LoVo (cell line): ENCODE measurements at places on chromosomes 3 and 15.

GRCh38 chr3:177598097-177598833 is 401.0 kb upstream of the TBL1XR1 start:
- DNase-seq: no peak

- DNase-seq: peak; percentile 5
These were observed 863 bp downstream of the PSMA4 start for GRCh38 chr15:78540871-78541743.

DNA sequence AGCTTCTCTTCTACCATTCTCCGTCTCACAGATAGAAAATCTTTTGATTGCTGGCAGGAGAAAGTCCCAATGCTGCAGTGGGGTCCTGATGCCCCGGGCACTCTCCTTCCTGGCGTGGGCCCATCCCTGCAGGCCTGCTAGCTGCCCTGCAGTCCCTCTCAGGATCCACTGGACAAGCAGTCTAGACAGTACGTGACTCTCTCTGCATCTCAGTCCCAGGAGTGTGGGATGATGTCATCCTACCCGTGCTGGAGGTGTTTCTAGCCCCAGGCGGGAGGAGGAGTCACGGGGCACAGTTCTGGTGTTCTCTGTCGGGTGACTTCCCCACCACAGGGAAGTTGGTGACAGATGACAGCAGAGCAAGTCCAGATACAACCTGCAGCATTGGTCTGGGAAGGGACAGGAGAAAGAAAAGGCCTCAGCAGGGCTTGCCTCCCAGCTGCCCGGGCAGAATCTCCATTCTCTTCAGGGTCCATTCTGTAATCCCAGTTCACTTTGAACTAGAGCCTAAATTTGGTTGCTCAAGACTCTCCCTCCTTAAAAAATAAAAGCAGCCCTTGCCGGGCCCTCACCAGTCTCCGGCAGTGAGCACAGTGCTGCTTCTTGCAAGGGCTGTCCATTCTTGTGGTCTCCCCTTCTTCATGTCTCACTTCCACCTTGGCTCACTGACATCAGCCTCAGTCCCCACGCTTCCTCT is 30.6 kb downstream of the SLC28A1 start:
- DNase-seq: peak; percentile 40

DNA sequence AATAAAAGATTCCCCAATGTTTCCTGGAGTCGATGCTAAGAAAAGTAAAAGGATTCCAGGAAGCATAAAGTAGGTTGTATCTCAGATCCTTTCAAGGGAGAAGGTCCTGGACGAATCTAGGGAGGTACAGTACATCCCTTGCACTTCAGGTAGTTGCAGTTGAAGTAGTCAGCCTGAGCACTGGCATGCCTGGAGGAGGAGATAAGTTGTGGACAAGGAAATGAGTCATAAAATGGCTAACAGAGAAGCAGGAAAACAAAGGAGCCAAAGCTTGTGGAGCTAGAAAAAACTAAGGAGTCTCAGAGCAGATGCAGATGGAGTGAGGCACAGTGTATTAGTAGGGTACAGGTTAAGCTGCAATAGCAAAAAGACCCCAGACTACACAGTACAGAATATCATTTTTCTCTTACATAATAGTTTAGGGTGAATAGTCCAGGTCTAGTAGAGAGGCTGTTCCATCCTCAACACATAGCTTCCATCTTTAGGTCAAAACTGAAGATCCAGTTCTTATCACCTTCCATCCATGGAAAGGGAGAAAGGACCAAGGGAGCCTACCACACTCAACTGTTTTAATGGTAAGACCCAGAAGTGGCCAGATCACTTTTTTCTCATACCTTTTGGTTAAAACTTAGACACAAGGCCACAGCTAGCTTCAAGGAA is 41.3 kb downstream of the COL6A5 start:
- peak; percentile 7 for DNase-seq

DNA sequence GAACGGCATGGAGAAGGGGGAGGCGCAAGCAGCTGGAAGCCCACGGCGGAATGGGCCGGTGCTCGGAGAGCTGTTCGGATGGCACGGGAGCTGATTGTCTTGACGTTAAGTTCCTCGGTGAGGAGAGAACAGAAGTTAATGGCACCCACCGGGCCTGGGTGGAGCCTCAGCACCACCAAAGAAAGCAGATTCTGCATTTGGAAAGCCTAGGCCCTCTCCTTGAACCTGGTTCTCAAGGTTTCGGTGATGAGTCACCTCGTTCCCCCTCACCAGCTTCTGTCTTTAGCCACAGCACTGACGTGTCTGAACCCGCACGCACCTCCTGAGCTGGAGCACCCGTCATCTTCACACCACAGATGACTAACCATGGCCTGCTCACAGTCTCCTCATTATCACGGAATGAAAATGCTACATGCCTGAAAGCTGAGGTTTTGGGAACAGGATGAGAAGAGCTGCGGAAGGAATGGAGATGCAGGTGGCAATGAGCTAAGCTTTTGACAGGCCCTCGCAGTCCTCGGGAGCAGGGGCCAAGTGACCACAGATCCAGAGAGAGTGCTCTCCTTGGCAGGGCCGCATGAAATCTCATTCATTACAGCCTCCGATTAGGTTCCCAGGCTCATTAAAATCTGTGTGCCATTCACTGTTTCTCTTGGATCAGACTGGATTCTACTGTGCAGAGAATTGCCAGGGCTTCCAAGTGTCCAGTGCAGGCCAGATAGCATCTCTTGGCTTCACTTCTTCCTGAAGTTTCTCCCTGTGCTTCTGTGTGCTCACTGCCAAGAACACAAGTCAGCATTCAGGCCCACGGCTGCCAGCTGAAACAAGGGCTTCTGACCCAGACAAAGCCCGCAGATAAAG is 96.3 kb upstream of the DLG1 start:
- DNase-seq: no peak

DNA sequence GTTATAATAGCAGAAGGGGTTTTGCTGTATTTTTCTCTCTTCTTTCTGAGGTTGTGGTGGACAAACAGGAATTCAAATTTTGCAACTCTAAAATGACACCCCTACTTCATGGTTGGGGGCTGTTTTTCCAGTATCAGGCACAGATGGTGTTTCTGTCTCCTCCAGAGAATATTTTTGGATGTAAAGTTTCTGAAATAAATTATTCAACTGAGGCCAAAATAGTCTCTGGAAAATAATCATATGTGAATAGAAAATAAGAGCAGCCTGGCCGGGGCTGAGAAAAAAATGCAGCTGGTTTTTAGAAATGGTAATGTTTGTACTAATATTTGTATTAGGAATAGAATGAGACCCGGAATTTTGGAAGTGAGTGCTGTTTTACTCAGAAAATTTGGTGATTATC is 121.3 kb upstream of the ADAMTS9 start:
- no peak for DNase-seq

GRCh38 chr15:50747523-50747922 is 18.0 kb downstream of the SPPL2A start:
- DNase-seq: no peak

- DNase-seq: no peak
These were observed 627.1 kb downstream of the ROBO1 start for GRCh38 chr3:79140708-79141107.
